ENCODE measurements at places on chromosomes 1 and 21.

DNA sequence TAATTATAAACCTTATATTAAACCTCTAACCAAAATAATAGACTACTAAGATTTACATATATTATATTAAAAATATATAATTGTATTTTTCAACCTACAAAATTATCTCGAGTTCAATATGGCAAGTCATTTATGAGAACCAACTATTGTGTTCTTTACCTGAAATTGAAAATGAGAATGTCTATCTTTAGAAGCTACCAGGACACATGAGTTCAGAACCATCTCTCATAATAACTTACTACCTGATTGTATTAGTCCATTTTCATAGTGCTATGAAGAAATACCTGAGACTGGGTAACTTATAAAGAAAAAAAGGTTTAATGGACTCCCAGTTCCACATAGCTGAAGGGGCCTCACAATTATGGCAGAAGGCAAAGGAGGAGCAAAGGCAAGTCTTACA is 6.8 kb downstream of the HAO2 start:
- no peak for DNase-seq

DNA sequence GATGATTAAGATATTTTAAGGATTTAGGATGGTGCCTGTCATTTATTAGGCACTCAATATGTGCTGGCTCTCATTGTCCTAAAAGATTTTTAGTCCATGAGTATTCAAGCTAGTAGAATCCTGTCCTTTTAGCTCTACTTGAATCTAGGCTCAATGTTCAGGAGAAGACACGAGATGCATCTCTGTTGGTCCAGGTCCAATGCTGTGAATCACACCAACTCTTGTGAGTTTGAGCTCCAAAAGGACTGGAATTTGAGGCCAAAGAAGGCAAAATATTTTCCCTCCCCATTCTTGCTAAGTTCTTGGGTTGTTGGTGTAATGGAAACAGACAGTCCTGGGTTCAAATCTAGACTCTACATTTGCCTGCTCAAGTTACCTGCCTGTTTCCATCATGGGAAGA is 1.4 kb upstream of the PODN start:
- no peak for DNase-seq

GRCh38 chr1:6473156-6473555 is 7.2 kb upstream of the TNFRSF25 start:
- no peak for DNase-seq

- no peak for DNase-seq
Observed at GRCh38 chr1:205554026-205554811, 49.8 kb downstream of the CDK18 start.

DNA sequence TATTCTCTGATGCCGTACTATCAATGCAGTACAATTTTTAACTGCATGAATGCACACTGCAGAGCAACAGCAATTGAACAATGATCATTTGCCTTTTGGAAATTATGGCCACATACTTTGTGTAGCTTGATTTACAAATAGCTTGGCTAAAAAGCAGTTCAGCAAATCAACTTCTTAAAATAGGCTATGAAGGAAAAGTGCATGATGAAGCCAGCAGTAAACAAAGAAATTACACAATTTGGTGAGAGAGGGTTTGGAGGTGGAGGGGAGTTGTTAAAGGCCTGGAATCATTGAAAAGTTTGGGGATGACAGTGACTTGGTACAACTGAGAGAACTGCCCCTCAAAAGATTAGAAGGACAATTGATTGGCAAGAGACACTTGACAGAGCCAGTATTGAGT is 6.5 kb downstream of the PIGM start:
- no peak for DNase-seq

DNA sequence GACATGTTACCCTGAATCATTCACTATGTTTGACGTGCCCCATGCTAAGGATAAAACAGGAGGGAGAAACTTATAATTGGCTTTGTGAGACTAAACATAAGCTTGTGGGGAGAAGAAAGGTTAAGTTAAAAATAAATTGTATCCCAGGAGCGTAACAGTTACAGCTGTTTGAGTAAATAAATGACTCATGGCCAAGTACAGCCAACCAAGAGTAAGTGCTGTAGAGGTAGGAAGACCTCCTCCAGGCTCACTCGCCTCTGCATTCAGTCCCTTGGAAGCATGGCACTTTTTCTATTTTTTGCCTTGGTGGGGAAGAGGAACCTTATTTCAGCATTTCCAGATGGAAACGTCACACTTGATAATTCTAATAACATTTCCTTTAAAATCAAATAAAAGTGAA is 116.5 kb downstream of the ZP4 start:
- DNase-seq, result no peak

GRCh38 chr1:32899586-32900296 is 1.4 kb downstream of the TMEM54 start:
- DNase-seq, result no peak

DNA sequence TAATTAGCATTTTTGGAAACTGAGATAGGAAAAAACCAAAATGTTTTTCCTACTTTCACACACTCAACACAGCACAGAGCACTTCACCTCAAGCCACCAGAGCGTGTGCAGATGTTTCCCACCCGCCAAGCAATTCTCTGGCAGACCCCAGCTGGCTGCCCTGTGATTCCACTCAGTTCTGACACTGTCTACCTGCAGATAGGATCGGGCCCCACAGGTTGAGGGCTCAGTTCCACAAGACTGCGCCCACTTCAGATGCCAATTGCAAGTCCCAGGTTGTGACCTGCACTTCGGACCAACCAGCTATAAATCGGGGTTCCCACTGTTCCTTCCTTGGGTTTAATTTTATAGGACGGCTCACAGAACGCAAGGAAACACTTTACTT is 9.9 kb downstream of the KIAA1614 start:
- no peak for DNase-seq

- DNase-seq, result no peak
Observed at GRCh38 chr1:111142356-111142975, 2.4 kb downstream of the CEPT1 start.

DNA sequence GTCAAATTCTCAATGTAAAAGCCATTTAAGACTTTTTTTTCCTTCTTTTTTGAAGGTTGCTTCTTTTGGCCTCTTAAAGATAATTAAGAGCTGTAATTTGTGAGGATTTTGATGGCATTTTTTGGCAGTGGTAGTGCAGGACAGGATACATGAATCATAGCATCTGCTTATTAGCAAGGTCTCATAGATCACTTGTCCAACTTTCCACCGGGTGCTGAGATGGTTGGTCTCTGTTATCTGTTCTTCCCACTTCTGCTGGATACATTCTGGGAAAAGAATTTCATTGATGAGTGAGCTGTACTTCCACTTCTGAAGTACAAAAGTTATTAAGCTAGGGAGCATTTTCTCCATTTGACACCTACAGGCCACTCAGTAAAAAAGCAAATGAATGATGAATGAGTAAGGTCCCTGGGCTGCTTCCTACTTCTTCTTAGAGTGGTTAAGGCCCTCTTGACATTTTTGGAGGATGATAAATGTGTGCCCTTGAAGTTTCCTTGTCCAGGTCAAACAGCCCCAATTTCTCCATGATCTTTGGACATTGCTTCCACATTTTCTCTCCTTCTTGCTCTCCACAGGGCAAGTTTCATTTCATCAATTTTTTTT is 100.6 kb downstream of the ROR1 start:
- DNase-seq, result no peak

GRCh38 chr21:26784974-26785373 is 60.2 kb downstream of the ADAMTS1 start:
- no peak for DNase-seq

GRCh38 chr1:109787845-109788601 is 24.3 kb upstream of the EPS8L3 start:
- DNase-seq, result no peak

GRCh38 chr1:81803431-81804110 is 2.8 kb downstream of the ADGRL2 start:
- no peak for DNase-seq

GRCh38 chr1:30737357-30738039 is 14.1 kb upstream of the MATN1 start:
- DNase-seq, result no peak

DNA sequence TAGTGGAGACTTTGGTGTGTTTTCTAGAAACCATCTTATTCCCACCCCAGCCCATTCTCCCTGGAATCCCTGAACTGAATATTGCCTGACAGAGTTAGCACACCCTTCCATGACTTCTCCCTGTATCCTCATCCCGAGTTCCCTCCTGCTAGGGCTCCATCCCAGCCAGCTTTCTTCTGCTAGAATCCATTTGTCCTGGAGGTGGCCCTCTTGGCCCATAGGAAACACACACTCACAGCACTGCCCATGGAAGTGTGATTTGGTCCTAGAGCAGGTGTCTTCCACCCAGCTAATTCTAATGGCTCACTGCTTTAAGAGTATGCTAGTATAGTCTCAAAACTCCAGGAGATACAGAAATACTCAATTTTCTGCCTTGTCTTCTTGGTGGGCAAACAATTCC is 4.1 kb downstream of the KRTAP15-1 start:
- no peak for DNase-seq

- no peak for DNase-seq
Observed at GRCh38 chr1:47938520-47938919, 58.7 kb downstream of the TRABD2B start.

- DNase-seq, result no peak
Observed at GRCh38 chr1:166671627-166672026, 167.6 kb upstream of the POGK start.

- no peak for DNase-seq
Observed at GRCh38 chr1:100358210-100358609, 5.9 kb downstream of the CDC14A start.

DNA sequence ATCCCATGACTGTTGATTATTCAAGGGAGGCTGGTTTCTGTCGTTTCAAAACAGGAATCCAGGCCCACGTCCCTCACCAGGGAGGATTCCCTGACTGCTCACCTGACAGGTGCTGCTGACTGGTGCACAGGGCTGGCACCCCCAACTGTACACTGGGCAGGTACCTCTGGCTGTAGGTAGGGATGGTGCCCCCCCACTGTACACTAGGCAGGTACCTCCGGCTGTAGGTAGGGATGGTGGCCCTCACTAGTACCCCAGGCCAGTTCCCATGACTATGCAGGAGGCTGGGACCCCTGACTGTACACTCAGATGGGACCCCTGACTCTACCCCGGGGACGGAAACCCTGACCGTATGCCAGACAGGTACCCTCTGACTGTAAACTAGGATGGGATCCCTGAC is 33.6 kb upstream of the PDE9A start:
- DNase-seq, result no peak

GRCh38 chr21:14753069-14753465 is 207.0 kb upstream of the SAMSN1 start:
- DNase-seq, result no peak

- DNase-seq, result no peak
Observed at GRCh38 chr1:156663178-156663577, 14.0 kb downstream of the NES start.

DNA sequence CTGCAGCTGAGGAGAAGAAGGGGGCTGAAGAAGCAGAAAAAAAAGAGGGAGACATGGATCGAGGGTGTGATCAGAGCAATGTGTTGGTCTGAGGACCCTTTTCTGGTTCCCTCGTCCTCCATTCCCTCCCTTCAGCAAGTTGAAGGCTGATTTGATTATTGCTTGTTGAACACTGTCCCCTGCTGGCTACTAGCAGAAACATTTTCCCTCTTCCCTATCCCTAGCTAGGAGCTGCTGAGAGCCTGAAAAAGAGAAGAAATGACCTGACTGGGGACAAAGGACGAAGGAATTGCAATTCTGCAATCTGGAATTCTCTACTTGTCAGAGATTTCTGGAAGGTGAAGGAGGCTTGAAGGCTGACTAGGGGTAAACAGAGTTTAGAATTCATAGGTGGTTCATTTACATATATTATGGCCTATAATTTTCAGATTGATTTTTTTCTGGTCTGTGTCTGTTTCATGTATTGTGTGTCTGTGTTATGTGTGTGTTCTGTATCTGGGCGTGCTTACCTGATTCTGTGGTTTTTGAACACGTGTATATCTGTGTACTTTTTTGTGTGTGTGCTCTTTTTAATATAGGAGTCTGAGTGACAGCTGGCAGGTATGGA is 9.8 kb downstream of the NHLH1 start:
- peak; percentile 92 for DNase-seq

- DNase-seq, result no peak
Observed at GRCh38 chr1:166233750-166234366, 67.1 kb upstream of the FAM78B start.
